ENCODE measurements at places on chromosomes 2 and 18.
A peak's percentile ranks its signal among the peaks of the same experiment; 100 is the strongest.

- no peak for DNase-seq
Measured at GRCh38 chr2:141048951-141049350, 1081.9 kb downstream of the LRP1B start.

DNA sequence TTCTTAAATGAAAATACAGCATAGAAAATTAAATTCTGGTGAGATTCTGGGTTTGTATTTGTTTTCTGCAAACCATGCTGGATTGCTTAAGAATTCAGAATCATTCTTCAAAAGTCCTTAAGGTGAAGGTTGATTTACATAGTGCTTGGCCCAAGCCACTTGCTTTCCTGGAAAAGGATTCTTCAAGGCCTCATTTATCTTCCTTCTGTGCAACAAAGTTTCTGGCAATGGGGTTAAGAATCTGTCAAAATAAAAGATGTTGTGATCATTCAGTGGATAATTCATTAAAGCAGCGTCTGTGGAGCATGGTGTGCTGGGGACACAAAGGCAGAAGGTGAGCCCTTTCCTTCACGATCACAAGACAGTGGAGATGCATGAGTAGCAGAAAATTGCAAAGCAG, 351.9 kb downstream of the GALR1 start:
- DNase-seq: no peak

- DNase-seq: no peak
Measured at GRCh38 chr2:193187816-193188215, 993.1 kb upstream of the TMEFF2 start.

DNA sequence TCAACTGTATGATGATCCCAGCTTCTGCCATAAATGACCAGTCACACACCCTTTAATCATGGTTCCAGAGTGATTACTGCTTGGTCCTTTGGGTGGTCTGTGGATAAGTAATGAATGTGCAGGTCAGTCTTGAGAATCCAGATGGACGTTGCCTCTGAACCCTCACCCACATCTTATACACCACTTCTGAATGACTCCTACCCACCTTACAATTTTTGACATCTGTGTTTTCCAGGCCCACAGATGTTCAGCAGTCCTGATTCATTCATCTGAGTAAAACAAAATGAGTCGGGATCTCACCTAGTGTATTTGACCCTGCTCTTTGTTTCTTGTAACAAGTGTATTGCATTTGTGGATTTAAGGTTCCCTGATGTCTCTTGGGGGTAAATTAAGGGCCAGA, 194.1 kb upstream of the CCDC68 start:
- DNase-seq: no peak

GRCh38 chr18:13377496-13377895, 158.9 kb downstream of the LDLRAD4 start:
- no peak for DNase-seq

GRCh38 chr2:53442783-53443182, 324.8 kb upstream of the CHAC2 start:
- no peak for DNase-seq

DNA sequence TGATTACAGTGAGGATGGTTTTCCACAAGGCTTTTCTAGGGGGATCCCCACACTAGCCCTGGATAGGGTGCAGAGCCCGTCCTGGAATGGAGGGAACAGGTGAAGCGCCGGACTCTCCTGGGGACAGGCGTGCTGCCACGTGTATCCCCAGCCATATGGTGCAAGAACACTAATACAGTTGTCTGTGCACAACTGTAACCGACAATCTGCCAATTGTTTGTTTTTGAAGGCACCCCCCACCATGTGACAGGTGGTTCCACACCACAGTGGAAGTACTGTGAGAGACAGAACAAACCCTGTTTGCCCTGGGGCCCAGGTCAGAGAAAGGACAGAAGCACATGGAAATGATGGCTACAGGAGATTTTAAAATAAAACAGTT, 52.9 kb downstream of the MYCN start:
- DNase-seq: no peak

DNA sequence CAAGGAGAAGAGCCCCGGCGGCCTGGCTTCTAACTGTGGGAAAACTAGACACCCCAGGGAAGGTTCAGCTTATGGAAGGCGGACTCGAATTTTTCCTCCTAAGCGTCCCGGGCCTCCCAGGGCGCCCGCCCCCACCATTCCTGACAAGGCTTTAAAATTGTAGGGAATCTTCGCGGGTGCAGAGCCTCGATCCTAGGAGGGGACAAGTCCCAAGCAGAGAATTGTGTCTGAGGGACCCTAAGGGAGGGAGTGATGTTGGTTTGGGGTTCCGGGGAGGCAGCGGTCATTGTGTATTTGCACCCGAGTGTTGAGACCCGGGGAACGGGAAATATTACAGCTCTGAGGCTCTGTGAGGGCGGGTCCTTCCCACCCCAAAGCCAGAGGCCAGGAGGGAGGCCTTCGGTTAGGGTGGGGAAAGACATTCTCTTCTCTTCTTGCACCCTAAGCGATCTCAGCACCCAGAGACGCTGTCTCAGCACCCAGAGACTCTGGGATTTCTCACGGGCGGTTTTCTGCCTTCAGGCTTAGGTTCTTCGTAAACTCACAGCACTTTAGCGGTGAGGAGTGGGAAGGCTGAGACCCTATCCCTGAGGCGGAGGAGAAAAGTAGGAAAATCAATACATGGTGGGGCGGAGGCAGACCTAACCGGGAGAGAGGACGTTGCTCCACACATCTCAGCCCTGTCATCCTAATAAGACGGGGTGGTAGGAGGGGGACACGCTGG, 7.6 kb downstream of the OSR1 start:
- DNase-seq: no peak

DNA sequence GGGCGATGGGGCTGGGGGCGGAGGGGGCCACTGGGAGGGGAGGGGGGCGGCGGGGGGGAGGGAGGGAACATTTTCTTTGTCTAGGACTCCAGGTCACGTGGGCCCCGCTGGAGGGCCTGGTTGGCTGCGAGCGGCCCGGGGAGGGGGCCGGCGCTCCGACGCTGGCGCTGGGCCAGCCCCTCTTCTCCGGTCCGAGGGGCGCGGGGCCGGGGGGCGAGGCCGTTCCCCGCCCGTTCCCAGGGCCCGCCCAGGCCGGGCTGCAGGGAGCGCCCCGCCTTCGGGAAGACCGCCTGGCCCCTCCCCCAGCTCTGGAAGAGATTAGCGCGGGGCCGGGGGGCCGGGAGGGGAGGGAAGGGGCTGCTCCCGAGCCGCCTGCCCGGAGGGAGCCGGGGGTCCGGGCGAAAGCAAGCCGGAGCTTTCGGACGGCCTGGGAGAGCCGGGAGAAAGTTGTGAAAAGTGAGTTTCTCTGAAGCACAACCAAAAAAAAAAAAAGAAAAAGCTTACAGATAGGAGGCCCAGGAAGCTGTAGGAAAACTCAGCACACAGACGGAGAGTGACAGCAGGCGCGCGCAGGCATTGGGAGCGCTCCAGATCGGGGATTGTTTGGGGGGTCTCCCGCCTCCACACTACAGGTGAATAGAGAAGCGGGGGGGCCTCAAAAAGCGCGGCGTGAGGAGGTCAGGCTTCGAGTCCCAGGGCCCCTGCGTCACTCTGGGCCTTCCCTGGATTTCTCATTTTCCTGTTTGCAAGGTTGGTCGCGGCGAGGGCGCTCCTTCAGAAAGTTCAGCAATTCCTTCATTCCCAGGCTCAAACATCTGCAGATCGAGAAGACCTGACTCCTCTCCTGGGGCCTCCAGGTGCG, 84.1 kb upstream of the POMC start:
- DNase-seq: peak; percentile 91

Data from hindlimb muscle (tissue), 1 donor.